IPS-NIHi11 (cell line): ENCODE measurements at places on chromosomes 2 and 18.

DNA sequence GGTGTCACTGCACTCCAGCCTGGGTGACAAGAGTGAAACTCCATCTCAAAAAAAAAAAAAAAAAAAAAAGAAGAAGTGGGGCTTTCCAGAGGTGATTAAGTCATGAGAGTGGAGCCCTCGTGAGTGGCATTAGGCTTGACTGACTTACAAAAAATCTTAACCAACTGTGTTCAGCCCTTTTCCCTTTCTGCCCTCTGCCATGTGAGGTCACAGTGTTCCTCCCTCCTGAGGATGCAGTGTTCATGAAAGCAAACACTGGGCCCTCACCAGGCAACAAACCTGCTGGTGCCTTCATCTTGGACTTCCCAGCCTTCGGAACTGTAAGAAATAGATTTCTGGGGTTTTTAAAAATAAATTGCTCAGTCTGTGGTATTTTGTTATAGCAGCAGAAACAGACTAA, 37.0 kb upstream of the METTL21A start:
- no peak for DNase-seq

DNA sequence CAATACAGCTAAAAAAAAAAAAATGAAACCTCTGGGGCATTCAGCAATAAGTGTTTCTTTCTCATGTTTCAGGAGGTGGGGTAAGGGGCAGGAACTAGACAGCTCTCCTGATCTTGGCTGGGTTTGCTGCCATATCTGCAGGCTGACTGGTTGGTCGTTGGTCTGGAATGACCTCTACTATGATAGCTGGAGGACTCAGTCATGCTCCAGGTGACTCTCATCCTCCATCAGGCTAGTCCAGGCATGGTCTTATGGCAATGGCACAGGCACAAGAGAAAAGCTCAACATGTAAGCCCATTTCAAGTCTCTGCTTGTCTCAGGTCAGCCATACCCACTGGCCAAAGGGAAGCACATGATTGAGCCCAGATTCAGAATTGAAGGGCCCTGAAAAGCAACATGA, 9.5 kb upstream of the SLC1A4 start:
- DNase-seq = no peak

- DNase-seq = no peak
Observed at GRCh38 chr18:68041327-68041726, 524.8 kb upstream of the DSEL start.

- no peak for DNase-seq
Observed at GRCh38 chr2:181308766-181309515, 148.2 kb upstream of the ITGA4 start.

DNA sequence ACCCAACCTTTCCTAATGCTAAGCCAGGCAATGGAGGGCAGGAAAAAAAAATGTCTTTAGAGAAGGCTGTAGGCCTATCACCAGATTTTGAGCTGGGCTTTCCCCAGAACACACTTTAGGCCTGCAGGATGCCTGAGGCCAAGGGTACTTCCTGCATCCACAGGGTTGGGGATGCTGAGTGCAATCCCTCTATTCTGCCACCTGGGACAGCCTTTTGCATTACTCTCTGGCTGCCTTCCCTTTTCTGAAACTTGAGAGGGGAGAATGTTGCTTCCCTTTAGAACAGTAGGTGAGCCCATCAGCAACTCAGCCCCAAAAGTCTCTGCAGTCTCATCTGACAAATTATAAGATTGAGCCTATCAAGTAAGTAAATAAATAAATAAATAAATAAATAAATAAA, 195.2 kb downstream of the SLC8A1 start:
- DNase-seq = peak; percentile 67

DNA sequence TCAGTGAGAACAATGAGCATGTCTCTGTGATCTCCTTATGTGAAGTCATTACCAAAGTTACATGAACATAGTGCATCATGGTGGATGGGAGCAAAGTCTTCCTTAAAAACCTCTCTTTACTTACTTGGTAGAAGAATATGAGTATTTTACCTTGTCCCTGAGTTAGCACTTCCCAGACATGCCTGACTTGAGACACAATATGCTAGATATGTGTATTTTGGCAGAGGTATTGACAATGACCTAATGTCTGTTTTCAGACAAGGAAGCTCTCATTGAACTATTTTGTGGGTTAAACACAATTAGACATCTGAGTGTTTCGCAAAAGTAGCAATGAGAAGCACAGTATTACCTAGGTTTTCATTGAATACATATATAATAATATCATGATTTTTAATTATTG, 99.1 kb upstream of the MC4R start:
- no peak for DNase-seq

GRCh38 chr2:2564300-2565078, 233.4 kb upstream of the MYT1L start:
- DNase-seq = peak; percentile 45

- no peak for DNase-seq
Observed at GRCh38 chr2:6314218-6314960, 551.3 kb downstream of the CMPK2 start.

- no peak for DNase-seq
Observed at GRCh38 chr2:27572998-27573429, 9.8 kb upstream of the ZNF512 start.

DNA sequence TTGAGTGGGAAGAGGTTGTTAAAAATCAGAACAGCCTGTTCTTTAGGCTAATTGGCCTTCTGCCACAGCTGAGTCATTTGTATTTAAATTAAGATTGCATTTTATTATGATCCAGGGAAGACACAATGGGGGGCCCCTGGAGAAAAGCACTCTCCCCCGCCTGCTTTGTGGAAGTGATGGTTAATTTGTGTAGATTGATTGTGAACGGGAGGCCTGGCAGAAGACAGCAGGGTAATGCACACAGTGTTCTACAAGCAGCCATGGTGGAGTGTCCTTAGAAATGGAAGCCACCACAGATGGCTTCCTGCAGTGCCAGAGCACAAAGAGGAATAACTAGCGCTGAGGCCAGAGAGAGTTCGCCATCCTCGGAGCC, 19.6 kb downstream of the RAMP1 start:
- DNase-seq = no peak

DNA sequence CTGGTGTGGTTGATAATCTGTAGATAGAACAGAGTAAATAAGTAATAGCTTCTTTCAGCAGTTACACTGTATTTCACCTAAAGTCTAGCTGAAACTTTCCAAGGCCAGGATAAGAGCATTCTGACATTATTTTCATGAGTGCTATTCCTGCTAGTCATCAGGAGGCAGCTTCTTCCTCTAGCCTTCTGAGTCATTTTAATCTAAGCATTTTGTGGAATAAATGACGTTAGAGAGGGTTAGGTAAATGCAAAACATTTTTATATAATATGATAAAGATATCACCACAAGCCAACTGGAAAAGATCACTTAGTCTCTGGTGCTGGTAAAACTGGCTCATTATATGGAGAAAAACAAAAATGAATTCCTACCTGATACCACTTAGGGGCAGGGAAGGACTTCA, 138.5 kb downstream of the MEP1B start:
- no peak for DNase-seq

- DNase-seq = no peak
Observed at GRCh38 chr2:67572721-67573435, 175.7 kb downstream of the ETAA1 start.

- DNase-seq = no peak
Observed at GRCh38 chr18:23066060-23066459, 69.2 kb upstream of the CABLES1 start.

DNA sequence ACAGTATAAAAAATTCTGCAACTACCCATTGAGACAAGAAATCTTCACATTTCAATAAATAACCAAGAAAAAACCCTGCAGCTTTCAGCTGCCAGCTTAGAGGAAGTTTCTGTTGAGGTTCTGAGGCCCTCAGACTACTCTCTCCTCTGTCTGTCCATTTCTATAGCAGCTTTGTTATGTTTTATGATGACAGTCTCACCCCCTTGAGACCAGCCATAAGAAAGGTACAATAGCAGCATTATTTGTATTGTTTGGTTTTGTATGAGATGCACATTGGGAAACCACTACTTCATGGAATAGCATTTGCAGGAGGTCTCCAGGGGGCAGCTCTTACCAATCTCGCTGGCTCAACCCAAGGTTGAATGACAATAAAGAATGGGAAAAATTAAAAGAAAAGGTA, 334.6 kb upstream of the VRK2 start:
- no peak for DNase-seq

DNA sequence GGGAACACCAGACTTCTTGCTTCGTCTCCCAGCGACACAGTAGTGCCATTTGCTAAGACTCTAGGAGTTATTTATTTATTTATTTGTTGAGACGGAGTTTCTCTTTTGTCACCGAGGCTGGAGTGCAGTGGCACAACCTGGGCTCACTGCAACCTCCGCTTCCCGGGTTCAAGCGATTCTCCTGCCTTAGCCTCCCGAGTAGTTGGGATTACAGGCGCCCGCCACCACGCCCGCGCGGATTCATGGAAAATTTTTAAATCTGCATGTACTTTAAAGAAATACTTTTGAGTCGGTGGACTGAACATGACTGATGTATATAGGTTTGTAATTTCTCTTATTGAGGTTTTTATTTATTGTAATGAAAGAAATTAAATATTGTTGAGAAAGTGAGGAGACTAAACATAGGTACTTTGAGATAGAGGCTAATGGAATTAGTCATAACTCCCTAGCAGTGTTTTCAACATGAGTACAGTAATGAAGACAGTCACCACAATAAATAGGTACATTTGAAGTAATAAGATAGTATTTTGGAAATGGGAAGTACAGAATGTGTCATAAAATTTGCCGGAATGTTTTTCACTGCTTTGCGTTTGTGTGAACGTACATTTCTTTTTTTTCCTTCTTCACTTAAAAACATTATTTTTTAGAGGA, 983 bp downstream of the MTX2 start:
- DNase-seq = no peak

- DNase-seq = peak; percentile 26
Observed at GRCh38 chr2:195520671-195521155, 136.3 kb upstream of the SLC39A10 start.

DNA sequence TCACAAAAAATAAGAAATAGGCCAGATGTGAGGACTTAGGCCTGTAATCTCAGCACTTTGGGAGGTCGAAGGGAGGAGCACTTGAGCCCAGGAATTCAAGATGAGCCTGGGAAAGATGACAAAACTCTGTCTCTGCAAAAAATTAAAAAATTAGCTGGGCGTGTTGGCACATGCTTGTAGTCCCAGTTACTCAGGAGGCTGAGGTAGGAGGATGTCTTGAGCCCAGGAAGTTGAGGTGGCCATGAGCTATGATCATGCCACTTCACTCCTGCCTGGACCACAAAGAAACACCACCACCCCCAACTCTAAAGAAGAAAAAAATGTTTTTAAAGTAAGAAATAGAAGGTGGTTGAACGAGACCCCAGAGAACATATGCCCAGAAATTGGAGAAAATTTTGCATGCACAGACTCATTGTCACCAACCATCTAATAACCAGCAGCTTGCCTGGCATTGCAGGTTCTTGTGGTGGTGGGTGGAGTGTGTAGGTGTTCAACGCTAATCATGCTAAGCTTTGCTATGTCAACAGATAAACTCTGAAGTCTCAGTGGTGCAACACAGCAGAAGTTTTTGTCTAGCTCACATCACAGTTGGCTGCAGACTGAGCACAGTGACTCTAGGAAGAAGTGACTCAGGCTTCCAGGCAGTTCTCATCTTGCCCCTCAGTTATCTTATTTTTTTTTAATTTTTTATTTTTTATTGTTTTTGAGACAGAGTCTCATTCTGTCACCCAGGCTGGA, 18.6 kb downstream of the ARL4C start:
- DNase-seq = no peak

DNA sequence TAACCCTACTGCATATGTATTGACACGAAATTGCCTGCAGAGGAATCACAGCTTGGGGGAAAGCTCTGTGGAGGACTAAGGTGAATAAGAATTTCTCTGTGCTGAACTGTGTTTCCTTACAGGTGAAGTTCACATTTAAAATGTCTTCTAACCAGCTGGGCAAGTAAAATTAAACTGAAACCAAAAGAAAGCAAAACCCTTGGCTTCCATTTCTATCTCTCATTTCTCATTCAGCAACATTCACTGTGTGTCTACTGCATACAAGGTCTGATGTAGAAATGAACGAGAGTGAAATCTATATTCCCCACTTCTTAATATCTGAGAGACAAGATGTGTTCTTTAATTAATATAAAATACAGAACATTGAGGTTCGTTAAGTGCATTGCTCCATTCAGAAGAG, 397.3 kb downstream of the SOX11 start:
- DNase-seq = no peak

DNA sequence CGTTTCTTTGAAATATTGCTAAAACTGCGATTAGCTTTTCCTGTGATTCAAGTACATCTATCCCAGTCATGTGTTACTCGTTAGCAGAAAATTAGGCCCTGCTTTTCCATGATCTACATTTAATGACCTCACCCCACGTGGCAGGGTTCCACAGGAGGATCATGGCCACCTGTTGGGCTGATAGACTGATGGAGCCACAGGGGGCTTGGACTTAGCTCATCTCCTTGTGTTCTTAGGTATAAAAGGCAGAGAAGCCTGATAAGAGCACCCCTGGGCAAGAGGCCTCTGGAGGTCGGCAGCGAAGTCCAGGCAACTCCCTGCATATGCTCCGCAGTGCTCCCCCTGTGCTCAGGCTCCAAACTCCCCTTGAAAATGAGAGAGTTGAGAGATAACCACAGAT, 12.9 kb downstream of the FZD7 start:
- DNase-seq = no peak

GRCh38 chr18:48955830-48956261, 5.1 kb upstream of the SMAD7 start:
- DNase-seq = no peak

- no peak for DNase-seq
Observed at GRCh38 chr2:6654279-6654678, 211.4 kb downstream of the CMPK2 start.

- DNase-seq = no peak
Observed at GRCh38 chr18:66769375-66769774, 165.5 kb upstream of the CDH19 start.

GRCh38 chr2:152063325-152063924, 35.4 kb downstream of the CACNB4 start:
- no peak for DNase-seq

GRCh38 chr2:6748406-6749067, 117.2 kb downstream of the CMPK2 start:
- DNase-seq = no peak

GRCh38 chr2:215681799-215682596, 246.1 kb upstream of the FN1 start:
- DNase-seq = no peak

DNA sequence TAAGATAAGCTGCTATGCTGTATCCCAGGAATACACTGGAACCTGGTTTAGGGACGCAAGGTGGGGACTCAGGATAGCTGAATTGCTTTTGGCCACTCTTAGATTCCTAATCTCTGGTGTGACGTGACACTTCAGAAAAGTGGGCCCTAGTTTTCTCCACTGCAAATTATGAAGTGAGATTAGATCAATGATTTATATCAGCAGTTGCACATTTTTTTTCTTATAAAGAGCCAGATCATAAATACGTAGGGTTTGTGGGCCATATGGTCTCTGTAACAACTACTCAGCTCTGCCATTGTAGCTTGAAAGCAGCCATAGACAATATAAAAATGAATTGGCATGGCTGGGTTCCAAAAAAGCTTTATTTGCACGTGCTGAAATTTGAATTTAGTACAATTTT, 85.4 kb upstream of the CPO start:
- DNase-seq = no peak

DNA sequence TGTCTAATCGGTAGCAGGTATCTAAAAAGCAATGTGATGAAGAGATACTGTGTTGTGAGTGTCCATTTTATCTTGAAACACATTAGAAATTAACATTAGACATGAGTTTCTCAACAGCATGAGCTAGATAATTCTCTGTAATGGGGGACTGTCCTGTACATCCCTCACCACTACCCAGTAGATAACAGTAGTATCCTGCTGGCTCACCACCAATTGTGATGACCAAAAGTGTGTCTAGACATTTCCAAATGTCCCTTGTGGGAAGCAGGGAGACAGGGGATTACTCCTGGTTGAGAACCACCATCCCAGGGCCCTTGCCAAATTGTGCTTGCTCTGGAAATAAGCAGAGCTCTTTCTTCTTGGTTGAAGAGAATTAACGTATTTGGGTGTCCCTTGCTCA, 239.3 kb downstream of the IRS1 start:
- no peak for DNase-seq
